AG04449 (cell line): ENCODE measurements at places on chromosomes 7 and 10.

DNA sequence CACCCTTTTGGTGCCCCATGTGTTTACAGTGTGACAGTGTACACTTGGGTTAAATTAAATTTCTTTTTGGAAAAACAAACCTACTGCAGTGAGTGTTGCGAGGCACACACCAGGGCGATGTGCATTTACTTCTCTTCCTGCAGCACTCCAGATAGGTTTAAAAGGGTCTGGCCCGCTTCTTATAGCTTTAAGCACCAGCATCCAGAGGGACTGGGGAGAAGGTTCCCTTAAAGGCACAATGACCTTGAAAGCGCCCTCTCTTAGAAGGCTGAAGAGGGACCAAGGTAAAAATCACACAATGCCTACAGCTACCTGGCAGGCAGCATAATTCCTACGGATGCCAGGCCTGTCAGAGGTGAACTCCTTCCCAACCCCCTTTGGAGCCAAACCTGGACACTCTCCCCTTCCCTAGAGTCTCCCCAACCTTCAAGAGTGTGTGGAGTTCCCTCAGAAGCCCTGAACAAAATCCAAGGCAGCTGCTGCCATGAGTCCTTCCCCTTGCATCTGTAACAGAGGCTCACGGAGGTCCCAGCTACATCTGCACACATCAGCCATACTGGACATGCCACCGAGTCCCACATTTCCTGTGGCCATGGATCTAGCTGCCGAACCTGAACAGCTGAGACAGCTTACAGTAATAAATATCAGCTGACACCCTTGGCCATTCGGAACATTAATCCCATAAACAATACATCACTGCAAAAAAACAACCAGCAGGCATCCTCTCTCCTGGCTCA is 33.2 kb downstream of the TRIM8 start:
- no peak for DNase-seq

DNA sequence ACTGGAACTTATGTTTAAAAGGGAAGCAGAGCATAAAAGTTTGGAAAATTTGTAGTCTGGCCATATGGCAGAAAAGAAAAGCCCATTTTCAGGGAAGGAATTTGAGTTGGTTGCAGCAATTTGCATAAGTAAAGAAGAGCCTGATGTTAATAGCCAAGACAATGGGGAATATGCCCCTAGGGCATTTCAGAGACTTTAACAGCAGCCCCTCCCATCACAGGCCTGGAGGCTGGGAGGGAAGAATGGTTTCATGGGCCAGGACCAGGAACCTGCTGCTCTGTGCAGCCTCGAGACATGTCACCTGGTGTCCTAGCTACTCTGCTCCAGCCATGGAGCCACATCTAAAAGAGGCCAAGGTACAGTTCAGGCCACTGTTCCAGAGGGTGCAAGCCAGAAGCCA is 35.3 kb downstream of the HTR7 start:
- DNase-seq: no peak

GRCh38 chr10:54869022-54869421 is 68.0 kb upstream of the PCDH15 start:
- no peak for DNase-seq

DNA sequence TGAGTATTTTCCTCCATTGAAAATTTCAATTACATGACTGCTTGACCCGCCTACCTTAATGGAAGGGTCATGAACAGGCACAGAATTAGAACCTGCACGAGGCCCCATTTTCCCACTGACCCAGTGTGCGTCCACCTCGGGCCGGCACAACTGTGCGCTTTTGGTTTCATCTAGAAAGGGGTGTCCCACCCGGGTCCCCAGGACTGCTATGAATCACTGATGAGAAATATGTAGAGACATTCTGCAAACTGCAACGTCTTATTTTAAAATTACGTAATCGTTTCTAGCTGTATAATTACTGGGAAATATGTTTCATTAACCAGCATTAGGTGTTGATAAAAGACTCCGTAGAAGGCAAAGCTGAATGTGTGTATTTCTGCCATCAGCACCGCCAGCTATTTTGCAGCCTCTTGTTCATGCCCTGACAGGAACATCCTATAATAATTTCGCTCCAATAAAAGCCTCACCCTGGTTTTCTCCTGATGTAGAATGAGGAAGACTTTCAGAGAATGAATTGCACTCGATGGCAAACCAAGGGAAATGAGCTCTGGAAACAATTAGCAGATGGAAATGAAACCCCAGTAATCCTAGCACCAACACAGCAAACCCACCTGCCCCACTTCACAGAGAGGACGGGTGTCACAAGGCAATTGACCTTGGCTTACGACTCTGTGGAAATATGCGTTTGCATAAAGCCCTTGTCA is 562.1 kb downstream of the DNAJB6 start:
- no peak for DNase-seq

DNA sequence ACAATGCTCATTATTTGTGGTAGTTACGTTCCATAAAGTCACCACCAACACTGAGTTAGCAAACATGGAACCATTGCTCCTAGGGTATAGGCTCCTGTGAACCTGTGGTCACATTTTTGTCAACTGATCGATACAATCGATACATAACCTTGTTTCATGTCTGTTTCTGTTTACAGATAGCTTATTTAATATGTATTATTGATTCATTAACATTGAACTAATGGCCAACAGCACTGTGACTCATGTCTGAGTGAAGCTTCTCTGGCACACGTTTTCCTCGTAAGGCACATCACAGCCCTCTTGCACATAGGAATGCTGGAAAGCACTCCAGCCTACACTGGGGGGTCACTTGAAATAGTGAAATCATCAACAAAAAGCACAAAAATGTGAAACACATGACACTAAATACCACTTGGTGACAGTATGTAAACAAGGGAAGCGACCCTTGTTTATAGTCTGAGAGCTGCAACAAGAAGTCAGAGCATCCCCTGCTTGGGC is 27.0 kb downstream of the GHRHR start:
- no peak for DNase-seq

GRCh38 chr10:32333849-32334248 is 13.1 kb downstream of the EPC1 start:
- no peak for DNase-seq

GRCh38 chr10:61721431-61721830 is 58.7 kb downstream of the CABCOCO1 start:
- DNase-seq: no peak

DNA sequence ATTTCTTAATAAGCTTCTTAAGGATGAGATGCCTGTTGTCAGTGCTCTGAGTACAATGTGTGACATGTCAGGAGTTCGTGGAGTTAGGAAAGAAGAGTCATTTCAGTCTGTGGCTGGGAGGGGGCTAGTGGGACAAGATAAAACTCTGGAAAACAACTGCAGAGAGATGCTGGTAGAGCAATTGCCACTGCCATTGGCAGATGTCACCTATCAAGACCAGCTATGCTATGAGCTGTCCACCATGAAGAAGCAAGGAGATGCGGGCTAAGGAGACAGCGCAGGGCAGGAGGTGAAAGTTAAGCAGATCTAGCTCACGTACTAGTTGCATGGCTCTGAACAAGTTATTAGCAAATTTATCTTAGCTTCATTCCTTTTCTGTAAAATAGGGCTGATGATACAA is 756.7 kb downstream of the KCNMA1 start:
- DNase-seq: no peak

DNA sequence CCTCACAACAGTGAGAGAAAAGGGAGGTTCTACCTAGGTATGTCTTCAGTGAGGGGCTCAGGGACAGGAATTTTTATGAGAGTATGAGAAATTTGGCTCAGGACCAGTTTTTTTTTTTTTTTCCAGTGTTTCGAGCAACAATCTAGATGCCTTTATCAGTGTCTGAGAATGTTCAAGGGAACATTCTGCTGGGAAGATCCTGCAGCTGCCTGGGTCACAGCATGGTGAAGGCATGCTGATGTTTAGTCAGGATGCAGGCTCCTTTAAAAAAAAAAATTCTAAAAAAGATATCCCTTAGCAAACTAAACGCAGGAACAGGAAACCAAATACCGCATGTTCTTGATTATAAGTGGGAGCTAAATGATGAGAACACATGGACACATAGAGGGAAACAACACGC is 31.0 kb downstream of the SBDS start:
- DNase-seq: no peak

DNA sequence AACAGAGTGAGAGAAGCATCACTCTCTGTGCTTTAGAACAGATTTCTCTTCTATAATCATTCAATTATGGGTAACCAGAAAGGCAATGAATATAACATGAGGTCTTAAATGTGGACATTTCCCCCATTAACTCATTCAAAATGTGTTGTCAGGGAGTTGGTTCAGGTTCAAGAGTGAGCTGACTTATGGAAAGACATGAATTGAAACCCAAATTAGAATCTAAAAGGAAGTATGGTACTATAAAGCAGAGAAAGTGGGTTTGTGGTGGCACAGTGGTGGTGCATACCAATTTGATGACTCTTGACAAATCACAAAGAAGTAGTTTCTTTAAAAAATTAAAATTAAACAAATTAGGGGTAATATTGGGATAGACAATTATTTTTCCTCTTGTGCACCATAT is 114.6 kb upstream of the MEOX2 start:
- DNase-seq: no peak

DNA sequence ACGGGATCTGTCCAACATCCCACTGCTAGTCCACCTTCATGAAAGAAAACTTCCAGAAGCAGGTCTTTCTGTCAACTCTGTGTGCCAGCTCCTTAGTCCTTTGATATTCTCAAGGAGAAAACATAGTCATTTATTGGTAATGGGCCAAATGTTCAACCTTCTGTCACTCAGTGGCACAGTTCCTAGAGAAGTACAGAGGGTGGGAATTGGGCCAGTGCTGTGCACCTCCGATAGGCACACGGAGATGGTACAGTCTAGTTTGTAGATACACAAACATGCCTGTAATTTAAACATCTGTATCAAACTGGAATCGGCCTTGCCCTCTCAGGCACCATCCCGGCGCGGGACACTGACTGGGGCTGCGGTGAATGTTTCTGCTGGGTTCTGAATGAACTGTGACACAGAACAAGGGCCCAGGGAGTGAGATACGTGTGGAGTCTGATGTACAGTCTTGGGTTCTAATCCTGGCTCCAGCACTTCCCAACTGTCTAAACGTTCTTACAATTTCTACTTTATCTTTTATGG is 213.9 kb upstream of the SHH start:
- no peak for DNase-seq

DNA sequence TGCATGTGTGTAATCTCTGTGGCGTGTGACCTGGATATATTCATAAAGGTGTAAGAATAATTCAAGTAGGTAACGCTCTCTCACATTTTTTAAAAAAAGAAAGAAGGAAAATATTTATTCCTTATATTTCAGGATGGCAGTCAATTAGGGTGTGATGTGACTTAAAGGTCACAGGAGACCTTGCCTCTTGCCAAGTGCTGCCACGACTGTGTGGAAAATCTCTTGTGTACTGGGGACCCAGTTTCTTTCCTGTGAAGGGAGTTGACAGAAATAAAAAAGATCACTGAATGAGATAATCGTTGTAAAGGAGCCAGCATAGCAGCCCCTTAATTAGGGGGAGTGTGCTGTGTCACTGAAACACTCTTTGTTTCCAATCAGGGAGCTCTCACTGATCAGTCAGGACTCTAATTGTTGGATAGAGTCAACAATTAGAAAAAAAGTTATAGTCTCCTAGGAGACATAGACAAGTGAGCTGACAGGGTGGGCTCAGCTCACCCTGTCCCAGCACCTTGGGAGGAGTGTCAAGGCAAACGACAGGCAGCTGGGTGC is 31.1 kb downstream of the PTPRE start:
- no peak for DNase-seq

DNA sequence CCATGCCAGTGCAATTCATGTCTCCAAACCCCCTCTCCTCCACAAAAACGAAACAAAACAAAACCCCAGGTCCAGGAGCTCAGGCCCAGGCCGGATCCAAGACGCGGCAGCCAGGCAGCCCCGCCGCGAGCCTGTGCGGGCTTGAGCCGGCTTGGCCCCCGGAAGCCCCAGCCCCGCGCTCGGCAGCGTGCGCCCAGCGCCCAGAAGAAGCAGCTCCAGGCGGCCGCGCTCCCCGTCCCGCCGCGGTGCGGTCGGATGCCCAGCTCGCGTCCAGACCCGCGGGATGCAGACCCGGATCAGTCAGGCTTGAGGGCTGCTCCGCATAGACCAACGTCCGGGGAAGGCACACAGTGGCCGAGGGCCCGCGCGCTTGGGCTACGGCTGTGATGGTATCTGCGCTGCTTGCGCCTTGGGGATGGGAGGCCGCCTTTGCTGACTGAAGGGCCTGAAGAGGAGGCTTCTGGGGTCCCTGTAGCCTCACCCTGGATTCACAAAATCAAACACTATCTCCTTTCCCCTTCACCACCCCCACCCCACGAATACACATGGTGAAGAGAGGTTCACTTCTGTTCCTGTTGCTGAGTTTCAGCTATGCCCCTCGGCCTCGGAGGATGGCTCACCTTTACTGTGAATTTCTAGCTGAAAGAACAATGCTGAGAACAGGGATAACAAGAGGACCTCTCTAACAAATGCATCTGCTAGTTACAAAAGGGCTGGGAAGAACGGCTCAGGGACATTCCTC is 79.9 kb upstream of the EN2 start:
- DNase-seq: no peak

GRCh38 chr10:759898-760477 is 70.5 kb upstream of the DIP2C start:
- no peak for DNase-seq

DNA sequence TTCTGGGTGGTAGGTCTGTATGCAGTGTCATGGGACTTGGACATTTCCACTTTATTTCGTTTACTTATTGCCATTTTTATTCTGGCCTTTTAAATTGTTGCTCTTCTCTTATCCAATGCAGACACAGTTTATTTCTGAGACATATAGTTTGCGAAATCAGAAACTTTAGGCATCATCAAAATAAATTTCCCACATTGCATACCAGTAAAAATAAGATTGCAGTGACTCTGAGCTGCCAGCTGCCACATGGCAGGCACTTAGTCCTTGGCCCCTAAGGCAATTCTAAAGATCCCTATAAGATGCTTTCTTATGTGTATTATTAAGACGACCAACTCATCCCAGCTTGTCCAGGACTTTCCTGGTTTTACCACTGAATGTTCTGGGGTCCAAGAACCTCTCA is 81.8 kb upstream of the ANKRD1 start:
- no peak for DNase-seq

GRCh38 chr7:105963038-105963667 is at the start of gene CDHR3:
TSS of gene CDHR3 (plus strand) at chr7:105963264. CDS start at chr7:105963319, 55 bp downstream.
- DNase-seq: no peak

DNA sequence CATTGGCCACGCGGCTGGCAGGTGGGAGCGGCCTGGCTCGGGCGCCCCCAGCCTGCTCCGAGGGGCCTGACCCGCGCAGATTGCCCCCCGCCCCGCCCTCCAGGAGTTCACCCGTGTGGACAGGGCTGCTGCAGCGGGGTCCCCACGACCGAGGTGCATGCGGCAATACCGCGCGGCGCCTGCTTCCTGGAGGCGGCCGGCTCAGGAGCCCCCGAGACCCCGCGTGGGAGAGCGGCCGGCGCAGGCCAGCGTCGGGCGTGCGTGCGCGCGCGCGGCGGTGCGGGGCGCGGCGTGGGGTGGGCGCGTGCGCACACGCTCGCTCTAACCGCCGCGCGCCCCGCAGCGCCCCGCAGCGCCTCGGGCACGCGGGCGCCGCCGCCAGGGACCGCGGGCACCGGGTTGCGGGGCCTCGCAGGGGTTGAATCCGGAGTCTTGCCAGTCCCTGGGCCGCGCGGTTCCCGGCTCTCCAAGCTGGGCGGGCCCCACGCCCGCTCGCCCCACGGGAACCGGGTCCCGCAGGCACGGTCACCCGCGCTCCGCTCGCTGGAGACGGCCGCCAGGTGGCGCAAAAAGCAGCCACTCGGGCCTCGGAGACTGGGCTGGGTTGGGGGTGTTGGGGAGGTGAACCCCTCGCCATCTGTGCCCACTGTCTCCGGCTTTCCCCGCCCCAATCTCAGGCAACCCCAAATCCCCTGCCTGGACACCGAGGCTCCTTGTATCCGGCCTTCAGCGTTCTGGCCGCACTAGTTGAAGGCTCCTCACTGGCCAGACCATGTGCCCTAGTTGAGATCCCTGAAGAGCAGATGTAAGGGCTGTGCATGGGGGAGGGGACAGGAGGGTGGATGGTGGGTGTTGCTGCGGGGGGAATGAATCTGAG is 1.3 kb upstream of the ACHE start:
- no peak for DNase-seq
